ENCODE measurements at places on chromosomes 12 and 14.

GRCh38 chr14:85415015-85415712, 114.8 kb upstream of the FLRT2 start:
- no peak for DNase-seq

- DNase-seq, result no peak
Measured at GRCh38 chr12:55829967-55830600, 697 bp upstream of the DNAJC14 start.

DNA sequence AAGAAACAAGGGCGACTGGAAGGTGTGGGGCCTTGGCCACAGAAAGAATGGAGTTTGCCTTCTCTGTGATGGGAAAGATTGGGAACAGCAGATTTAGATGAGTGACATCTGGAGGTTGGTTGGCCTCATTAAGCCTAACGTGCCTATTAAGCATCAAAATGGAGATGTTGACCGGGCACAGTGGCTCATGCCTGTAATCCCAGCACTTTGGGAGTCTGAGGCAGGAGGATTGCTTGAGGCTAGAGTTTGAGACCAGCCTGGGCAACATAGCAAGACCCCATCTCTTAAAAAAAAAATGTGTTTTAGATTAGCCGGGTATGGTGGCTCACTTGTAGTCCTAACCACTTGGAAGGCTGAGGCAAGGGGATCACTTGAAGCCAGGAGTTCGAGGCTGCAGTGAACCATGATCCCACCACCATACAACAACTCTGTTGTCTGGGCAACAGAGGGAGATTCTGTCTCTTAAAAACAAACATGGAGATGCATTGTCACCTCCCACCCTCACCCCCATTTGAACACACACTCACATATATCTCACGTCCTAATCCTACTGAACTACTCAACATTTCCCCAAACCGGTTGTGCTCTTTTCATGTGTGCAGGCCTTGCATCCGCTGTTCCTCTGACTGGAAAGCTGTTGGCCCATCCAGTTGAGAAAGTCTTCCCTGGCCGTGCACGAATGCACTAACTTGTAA, 172.1 kb downstream of the ETV6 start:
- no peak for DNase-seq

GRCh38 chr12:14913381-14913781, 25.0 kb downstream of the ERP27 start:
- DNase-seq, result no peak

GRCh38 chr14:85250414-85251189, 279.3 kb upstream of the FLRT2 start:
- no peak for DNase-seq

Data from activated naive CD8-positive, alpha-beta T cell treated with anti-CD3 and anti-CD28 coated beads, Interleukin-2, amount 10 ng/mL, durations not matched to agents 7 days and 5 days (primary cell).